ENCODE measurements at places on chromosomes 5 and 9. TPM values are rescaled to one million over a fixed set of nuclear protein-coding genes. Genes with fewer than 3 reads are reported as not detected.

The OCLN gene
- 0.83 TPM for total RNA-seq

DNA sequence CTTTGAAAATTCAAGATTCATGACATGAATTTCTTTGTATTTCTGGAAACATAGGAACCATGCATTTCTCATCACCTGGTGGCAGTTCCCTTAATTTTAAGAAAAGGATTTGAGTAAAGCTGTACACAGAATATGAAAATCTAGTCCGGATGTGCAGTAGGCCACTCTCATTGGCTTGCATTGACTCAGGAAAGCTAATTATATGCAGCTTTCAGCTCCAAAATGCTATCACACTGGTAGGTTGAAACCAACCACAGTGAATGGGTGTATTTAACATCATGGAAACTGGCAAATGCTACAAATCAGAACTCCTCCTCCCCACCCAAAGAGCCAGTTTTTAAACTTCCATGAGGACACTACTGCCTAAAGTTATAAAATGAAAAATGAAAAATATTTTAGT, 161.6 kb upstream of the FBXL17 start:
- DNase-seq, result no peak

DNA sequence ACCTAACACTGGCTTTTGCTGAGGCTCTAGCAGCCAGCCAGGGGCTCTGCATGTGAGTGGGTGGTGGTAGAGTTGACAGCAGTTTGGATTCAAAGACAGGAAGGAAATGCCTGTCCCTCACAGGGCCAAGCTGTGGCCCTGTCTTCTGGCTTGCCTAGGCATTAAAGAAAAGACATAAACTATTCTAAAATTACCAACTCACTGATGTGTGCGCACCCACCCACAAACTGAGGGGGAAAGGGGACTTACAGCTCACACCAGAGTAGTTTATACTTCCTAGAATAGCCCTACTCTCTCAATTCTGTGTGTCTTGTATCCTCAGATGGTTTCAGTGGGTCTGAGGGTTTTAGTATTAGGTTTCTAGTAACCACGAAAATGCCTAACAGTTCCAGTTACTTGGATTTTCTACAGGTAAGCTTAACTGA, 18.3 kb upstream of the IL13 start:
- no peak for DNase-seq

- DNase-seq, result no peak
Measured at GRCh38 chr9:119273325-119273904, 95.8 kb downstream of the BRINP1 start.

DNA sequence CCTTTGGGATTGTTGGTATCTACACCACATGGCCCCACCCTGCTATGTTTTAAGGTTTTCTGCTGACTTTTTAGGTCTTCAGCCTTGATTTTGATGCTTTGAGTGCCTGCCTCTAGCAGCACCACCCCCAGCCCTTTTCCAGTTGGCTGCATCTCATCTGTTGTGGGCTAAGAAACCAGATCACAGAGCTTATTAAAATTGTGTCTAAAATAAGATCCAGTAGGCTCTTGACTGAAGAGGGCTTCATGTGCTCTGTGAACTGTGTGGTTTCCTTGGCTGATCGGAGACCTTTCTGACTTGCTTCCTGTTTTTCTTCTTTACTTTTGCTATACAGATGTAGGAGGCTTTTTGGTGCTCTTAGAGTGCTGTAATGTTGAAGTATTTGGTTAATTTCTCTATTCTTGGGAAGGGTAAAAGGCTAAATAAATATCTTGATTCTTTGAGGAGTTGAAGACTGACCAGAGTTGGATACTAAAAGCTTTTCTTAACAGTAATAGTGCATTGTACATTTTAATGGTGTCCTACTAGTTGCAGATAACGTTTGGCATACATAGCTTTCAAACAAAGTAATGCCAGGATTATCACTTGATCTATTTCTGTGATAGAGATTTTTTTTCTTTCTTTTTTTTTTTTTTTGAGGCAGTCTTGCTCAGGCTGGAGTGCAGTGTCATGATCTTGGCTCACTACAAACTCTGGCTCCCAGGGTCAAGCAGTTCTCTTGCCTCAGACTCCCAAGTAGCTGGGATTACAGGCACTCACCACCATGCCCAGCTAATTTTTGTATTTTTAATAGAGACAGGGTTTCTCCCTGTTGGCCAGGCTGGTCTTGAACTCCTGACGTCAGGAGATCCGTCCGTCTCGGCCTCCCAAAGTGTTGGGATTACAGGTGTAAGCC, 4.5 kb downstream of the UBE2D2 start:
- peak; percentile 34 for DNase-seq

- no peak for DNase-seq
Measured at GRCh38 chr5:123294544-123294943, 128.7 kb downstream of the CEP120 start.
